Stimulated activated CD8-positive, alpha-beta memory T cell treated with anti-CD3 and anti-CD28 coated beads, Interleukin-15, amount 100 ng/mL, for 24 hours (primary cell): ENCODE measurements at places on chromosomes 7 and 10.

DNA sequence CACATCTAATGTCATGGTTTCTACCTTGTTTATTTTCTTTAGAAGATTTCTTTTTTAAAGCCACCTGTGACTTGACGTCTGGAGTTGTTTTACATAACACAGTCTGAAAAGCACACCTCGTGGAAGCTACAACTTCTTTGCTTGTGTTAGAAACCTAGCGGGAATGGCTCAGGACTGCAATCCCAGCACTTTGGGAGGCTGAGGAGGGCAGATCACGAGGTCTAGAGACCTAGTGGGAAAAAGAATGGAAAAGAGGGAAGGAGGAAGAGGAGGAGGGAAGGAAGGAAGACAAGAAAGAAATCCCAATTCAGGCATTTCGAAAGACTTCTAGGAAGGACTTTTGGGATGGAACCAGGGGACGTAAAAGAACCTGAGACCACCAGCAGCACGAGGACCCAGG, 146.3 kb upstream of the CELF2 start:
- no peak for DNase-seq

GRCh38 chr10:131963350-131963749, 18.4 kb downstream of the BNIP3 start:
- no peak for DNase-seq

DNA sequence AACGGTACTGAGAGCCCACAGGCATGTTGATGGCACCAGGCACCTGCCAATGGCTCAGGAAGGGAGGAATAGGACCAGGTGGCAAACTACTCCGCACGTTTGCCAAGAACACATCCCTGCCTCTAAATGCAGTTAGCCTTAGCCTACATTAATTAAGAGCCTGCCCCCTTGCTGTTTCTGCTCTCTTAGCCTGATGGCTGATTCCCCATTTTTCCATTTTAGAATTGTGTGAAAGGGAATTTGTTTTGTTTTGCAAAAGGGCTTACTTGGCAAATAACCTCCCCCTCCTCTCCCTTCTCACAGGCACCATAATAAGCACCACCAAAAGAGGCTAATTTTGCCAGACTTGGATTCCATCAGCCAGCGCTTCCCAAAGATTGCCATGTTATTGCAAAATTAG, 1203.2 kb downstream of the SORCS3 start:
- DNase-seq: no peak

DNA sequence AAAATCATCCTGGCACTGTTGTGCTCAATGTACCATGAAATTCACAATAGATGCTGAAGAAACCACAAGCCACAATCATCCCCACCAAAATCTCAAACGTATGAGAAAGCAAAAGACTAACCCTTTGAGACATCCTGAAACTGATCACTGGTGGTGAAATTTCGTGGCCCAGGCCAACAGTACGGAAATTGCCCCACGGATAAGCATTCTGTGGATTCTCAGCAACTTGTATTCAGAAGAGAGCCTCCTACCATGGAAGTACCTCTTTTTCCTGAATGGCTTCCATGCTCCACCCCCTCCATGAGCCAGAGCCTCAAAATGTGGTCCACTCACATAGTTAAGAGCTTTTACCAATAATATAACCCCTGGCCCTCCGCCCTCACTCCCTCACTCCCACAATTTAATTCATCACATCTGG, 163.9 kb upstream of the AUTS2 start:
- no peak for DNase-seq

GRCh38 chr7:47383696-47384445, 198.0 kb downstream of the TNS3 start:
- DNase-seq: no peak

DNA sequence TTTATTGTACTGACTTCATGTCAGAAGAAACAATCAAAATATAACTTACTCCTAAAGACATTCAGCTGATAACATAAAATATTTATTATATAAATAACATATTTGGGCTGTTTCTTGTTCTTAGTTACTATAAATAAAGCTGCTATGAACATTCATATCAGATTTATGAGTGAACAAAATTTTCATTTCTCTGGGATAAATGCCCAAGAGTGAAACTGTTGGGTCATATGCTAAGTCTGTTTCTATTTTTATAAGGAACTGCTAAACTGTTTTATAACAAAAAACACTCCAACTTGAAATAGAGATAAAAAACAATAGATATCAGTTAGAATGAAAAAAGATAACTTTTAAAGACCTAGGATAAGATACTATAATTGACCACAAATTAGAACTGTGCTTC, 26.5 kb upstream of the CC2D2B start:
- no peak for DNase-seq

DNA sequence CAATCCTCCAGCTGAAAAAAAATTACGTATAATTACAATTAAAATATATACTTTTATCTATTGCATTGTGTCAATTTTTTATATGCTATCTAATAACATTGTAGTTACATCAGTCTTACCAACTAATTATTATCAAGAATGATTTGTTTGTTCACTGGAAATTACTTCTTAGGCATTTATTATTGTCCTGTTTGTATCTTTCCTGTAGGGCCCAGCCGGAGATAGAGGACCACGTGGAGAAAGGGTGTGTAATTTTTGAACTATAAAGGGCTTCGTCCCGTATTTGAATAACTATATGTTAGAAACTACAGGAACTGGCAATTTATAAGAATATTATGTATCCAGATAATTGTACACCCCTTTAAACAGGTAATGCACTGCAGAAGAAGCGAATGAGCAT, 4.1 kb downstream of the COL1A2 start:
- DNase-seq: no peak

DNA sequence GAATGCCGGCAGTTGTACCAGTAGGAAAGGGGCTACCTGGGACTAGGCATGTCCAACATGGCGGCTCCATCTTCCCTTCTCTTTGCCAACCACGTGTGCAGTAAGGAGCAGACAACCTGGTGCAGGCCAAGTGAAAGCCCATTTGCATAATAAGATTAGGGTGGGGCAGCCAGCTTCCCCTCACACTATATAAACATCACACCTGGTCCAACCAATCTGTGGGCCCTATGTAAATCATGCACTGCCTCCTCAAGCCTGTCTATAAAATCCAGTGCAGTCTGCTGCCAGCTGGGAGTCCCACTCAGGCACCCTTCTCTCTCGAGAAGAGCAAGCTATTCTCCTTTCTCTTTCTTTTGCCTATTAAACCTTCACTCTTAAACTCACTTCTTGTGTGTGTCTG, 429.3 kb downstream of the CALN1 start:
- DNase-seq: no peak

DNA sequence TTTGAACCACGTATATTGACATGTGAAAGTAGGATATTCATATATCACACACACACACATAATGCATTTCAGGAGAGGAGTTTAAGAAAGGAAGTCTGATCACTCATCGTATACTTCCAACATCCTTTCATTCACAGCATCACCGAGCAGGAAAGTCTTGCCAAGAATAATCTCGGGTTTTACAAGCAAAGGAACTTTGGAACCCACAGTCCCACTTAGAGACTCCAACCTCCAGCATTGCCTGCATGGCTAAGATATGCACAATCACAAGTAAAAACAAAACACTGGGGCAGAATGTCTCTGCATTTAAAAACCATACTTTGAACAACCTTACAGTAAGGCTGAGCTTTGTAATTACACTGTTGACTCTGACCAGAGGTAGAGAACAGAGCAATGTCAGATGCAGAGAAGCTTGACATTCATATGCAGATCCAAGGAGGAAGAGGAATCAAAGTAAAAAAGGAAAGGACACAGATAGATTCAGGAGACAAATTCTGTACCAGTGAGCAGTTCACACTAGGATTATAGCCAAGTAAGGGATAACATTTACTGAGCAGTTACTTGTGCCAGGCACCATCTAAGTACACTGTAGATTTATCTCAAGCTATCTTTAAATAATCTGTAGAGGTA, 14.8 kb downstream of the THSD7A start:
- DNase-seq: no peak

DNA sequence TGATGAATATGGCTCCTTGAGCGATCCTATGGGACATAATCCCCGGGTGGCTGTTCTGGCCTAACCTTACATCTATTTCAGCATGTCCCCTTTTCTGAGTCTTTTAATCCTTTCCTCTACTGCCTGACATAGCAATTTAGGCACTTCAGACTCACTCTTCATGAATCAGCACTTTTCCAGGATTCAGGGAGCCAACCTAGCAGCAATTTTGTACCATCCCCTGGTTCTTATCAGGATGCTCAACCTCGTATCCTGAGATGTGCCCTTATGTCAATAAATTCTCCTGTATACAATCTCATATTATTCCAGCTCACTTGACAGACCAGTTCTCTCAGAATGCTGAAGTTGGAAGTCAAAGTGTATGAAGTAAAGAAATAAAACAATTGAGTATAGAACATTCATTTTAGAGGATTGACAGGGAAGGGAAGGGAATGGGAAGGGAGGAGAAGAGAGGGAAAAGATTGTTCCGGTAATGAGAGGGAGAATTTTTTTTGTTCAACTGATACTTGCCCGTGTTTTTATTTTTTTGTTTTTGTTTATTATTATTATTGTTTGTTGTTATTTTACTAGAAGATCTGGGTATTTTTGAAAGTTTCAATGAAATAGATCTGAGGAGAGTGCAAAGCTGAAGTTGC, 8.2 kb upstream of the ZC3HAV1 start:
- DNase-seq: no peak

GRCh38 chr10:110852947-110853346, 18.8 kb upstream of the PDCD4 start:
- no peak for DNase-seq

GRCh38 chr10:62062028-62062427, 160.5 kb downstream of the ARID5B start:
- DNase-seq: no peak

DNA sequence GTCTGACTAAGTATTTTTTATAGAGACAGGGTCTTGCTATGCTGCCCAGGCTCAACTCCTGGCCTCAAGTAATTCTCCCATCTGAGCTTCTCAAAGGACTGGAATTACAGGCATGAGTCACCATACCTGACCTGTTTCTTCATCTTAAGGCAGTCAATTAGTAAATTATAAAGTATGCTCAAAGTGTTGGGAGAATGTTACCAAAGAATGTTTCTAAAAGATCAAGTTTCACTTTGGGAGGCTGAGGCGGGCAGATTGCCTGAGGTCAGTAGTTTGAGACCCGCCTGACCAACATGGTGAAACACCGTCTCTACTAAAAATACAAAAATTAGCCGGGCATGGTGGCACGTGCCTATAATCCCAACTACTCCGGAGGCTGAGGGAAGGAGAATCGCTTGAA, 117.0 kb downstream of the ALOX5 start:
- DNase-seq: no peak

- no peak for DNase-seq
Observed at GRCh38 chr10:69229616-69229916, 9.4 kb downstream of the HKDC1 start.

DNA sequence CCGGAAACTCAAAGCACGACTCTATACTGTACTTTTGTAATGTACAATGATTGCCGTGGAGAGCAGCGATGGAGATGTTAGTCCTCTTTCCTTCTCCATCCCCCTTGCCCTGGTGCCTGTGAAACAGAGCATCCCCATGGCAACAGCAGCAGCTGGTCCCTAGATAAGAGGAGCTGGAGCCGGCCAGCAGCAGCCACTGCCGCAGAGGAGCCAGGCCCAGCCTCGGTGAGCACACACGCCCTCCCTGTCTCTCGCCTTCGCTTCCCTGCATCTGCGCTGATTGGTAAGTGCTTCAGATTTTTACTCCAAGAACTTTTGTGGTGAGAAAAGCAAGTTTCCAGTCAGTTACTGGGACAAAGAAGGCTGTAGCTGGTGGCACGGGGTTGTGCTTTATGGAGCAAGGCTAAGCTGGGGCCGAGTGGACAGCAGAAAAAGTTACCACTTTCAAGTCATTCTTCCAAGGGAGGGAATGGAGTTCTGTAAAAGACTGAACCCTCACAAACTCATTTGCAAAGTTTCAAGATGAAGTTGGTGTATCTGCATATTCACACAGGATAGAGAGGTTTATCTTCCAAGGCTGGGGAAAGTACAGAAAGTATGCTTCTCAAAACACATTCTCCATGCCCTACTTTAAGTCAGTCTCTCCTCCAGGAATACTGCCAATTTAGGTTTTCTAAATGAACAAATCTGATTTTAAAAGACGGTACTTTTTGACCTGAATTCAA, at the start of gene PPP1R17:
Gene PPP1R17 (plus strand): TSS at position 192 of the 725 bp plus-strand sequence. CDS start 5,227 bp downstream, outside the sequence.
- DNase-seq: no peak

GRCh38 chr10:5147981-5148677, 36.8 kb downstream of the AKR1C8 start:
- no peak for DNase-seq

GRCh38 chr7:30681815-30682211, 443 bp downstream of the CRHR2 start:
- DNase-seq: no peak

DNA sequence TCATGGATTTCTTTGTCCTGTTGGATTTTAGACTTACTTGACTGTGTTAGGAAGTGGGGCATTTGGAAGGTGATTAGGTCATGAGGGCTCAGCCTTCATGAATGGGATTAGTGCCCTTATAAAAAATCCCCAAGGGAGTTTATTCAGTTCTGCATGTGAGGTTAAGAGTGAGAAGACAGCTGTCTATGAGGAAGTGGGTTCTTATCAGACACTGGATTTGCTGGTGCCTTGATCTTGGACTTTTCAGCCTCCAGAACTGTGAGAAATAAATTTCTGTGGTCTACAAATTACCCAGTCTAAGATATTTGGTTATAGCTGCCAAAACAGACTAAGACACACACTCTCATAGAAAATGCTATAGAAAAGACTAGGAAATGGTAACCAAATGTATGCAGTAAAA, 724.7 kb upstream of the FZD8 start:
- DNase-seq: no peak

- DNase-seq: no peak
Observed at GRCh38 chr10:6721480-6721879, 141.4 kb upstream of the PRKCQ start.

DNA sequence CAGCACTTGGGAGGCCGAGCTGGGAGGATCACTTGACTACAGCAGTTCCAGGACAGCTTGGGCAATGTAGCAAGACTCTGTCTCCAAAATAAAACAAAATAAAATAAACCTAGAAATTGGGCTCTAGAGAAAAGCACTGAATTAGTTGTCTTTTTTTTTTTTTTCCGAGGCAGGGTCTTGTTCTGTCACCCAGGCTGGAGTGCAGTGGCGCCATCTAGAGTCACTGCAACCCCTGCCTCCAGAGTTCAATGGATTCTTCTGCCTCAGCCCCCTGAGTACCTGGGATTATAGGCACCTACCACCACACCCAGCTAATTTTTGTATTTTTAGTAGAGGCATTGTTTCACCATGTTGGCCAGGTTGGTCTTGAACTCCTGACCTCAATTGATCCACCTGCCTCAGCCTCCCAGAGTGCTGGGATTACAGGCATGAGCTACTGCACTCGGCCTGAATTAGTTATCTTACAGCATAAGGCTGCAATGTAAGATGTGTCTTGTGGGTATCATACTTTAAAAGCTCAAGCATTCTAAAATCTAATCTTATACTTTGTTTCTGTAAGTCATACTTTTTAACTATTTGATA, 12.8 kb downstream of the MEIG1 start:
- DNase-seq: no peak

- DNase-seq: no peak
Observed at GRCh38 chr10:113539789-113540188, 13.1 kb upstream of the HABP2 start.
